Central memory CD4-positive, alpha-beta T cell (primary cell): ENCODE measurements at places on chromosomes 4 and X.
A peak's percentile ranks its signal among the peaks of the same experiment; 100 is the strongest.

DNA sequence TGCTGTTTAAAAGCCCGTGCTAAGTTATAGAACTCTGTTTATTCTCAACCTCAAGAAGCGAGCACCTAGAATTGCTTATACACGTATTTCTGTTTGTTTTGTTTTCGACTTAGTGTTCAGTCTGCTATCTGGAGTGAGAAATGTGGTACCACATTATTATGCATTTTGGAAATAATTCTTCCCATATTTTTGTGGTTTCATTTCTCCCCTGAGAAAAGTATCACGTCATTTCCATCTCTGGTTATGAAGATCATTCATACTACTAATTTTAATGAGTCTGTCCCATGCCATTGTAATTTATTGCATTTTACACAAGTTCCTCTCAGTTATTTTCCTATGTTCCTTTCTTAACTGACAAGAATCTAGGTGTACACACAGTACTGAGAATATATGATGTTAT is 186.0 kb downstream of the DCHS2 start:
- no peak for DNase-seq

- DNase-seq = no peak
Observed at GRCh38 chrX:85504381-85504780, 124.9 kb upstream of the POF1B start.

DNA sequence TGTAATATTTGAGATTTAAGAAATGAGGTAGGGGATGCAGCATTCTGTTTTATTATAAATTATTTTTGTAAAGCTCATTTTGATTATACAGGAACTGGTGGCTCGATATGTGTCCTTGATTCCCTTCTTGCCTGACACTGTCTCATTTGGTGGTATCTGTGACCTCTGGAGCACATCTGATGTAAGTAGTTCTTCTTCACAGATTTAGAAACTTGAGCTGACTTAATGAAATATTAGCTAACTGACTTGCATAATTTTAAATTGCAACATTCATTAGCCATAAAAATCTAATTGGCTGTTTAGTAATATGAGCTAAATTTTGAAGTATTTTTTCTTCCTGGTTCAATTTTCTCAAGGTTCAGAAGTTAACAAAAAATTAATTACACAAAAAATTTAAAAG is 69.1 kb downstream of the FBXL5 start:
- no peak for DNase-seq

DNA sequence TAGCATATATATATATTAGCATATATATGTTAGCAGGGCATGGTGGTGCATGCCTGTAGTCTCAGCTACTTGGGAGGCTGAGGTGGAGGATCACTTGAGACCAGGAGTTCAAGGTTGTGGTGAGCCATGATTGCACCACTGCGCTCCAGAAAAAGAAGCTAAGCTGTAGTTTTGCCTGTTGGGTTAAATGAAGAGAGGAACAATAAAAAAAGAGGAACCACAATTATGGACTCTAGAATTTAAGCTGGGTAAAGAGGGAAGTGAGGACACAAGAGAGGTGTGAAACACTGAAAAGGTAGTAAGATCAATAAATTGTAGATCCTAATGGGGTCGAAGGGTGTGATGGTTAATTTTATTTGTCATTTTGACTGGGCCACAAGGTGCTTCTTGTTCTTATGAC is 40.5 kb upstream of the HSD17B10 start:
- DNase-seq = no peak

GRCh38 chrX:120725874-120726273 is 96.0 kb upstream of the C1GALT1C1 start:
- no peak for DNase-seq

DNA sequence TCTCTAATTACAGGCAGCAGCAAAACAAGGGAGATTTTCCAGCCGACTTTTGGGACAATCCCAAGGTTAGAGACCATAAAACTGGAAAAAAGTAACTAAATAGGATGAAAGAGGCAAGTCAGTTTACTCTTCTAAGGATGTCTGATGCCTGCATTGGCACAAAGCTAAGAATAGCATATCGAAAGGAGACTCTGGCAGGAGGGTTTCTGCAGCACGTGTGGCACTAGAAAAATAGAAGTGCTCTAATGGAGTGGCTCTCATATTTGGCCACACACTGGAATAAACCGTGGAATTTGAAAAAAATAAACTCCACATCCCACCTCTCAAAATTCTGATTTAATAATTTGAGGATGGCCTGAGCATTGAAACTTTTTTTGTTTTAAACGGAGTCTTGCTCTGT is 77.2 kb upstream of the ARSJ start:
- no peak for DNase-seq

DNA sequence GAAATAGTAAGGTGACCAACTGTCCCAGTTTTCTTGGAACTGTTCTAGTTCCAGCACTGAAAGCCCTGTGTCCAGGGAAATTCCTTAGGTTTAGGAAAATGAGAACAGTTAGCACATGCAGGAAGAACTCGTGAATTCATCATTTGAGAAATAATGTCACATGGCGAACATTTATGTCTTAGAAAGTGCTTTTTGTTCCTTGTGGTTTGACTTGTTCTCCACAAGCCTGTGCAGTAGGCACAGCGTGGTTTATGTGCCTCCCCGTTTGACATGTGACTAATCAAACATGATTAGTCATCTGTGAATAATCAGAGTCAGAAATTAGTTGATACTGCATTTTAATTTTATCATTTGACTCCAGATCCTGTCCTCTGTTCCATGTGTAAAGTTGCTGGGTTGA is 556.0 kb upstream of the CPEB2 start:
- DNase-seq = no peak

GRCh38 chrX:10286195-10286594 is 129.4 kb downstream of the CLCN4 start:
- DNase-seq = no peak

GRCh38 chrX:110022599-110023448 is 19.9 kb downstream of the TMEM164 start:
- DNase-seq = no peak

DNA sequence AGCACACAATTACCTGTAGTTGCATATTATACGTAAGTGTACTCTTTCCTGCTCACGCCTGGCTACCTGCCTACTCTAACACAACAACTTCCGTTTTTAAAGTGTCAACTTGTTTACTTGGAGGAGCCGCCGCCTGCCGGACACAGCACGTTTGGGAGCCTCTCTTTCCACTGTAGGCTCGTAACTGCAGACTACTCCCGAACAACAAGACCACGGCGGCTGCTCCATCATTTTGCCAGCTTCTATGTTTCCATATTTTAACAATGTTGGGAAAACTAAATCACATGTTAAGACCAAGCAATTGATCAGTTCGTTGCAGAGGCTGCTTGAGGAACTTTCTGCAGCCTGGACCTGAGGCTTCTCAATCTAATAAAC is 841 bp downstream of the MTNR1A start:
- no peak for DNase-seq

GRCh38 chr4:123064390-123064789 is 142.0 kb upstream of the NUDT6 start:
- no peak for DNase-seq

DNA sequence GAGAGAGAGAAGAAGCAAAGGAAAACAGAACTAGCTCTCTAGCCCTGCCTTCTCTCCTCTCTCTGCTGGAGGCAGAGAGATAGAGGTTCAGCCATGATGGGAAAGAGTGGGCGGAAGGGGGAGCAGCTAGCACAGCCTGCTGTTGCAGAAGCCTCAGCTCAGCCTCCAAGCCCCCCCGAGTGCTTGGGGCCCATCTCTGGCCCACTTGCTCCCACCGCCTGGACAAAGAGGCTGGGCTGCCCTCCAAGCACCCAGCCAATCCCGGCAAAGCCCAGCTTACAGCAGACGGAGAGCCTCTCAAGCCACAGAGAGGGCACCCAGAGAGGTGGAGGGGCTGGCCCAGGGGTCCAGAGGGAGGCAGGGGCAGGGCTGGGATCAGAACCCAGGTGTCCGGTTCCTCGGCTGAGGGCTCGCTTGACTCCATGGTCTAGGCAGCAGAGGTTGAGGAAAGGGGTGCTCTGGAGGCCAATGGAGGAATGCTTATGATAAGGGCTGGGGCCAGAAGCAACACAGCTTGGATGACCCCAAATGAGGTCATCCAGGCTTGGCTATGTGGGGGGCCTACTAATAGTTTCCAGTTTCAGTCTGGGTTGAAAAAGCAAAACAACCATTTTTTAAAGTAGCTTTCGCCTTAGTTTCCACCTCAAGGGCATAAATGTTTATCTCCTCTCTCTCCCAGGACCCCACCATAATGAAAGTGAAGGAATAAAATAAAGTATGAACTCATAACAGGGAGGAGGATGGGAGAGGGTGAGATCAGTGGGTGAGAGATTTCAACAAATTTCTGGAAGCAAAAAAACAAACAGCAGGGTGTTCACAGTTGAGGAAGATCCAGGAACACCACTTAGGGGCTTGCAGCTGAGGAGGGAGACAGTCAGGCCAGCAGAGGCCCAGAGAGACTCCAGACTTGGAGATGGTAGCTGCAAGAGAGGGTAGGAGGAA is 24.9 kb upstream of the IQSEC2 start:
- DNase-seq = no peak

- no peak for DNase-seq
Observed at GRCh38 chr4:79603681-79604080, 195.7 kb upstream of the GK2 start.

DNA sequence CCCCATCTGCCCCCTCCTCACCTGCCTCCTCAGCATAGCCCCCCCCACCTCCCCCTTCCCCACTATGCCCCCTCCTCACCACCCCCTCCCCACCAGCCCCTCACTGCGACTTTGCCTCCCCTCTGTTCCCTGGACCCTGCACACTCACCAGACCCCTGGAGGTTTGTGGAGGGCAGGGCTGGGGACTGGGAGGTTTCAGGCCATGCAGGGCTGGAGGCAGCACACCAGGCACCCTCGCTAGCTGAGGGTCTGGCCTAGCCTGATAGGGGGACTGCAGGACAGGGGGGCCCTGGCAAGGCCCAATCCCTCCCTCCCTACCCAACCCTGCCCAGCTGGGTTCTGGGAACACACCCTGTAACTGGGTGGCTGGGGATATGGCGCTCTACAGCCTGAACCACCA is 28.0 kb downstream of the TACC3 start:
- DNase-seq = no peak

- DNase-seq = no peak
Observed at GRCh38 chrX:9033179-9033578, 748 bp downstream of the FAM9B start.

DNA sequence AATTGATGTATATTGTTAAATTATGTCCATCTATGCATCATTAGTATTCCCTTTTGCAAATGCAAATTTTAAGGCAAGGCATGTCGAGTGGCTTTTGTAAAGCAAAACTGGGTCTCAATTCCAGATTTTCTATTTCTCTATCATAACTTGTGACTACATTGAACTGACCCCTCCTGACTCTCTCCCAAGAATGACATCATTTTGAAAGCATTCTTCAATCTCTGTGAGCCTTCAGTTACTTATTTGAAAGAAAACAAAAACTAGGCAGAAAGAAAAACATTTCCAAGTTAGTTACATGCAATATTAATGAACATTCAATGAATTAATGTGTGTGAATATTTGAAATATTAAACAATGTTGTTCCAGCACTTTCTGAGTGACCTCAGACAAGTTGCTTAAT is 314.3 kb upstream of the CLNK start:
- no peak for DNase-seq

- no peak for DNase-seq
Observed at GRCh38 chrX:119266364-119266995, 30.4 kb downstream of the PGRMC1 start.

DNA sequence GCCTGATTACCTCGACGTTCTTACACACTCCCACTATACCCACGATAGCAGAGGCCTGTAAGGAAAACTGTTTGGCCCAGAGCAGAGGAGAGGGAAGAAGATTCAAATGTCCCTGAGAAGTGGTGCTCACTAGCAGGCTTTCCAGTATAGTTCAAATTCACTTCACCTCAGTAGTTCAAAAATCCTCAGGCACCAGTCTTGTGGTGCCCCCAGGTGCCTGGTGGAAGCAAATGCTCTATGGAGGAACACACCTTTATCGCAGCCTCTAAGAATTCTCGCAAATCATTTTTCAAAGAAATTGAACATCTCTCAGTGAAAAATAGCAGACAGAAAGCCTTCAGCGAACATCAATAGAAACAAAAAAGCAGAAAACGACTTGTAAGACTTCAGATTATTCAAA is 12.2 kb upstream of the MTMR1 start:
- no peak for DNase-seq

DNA sequence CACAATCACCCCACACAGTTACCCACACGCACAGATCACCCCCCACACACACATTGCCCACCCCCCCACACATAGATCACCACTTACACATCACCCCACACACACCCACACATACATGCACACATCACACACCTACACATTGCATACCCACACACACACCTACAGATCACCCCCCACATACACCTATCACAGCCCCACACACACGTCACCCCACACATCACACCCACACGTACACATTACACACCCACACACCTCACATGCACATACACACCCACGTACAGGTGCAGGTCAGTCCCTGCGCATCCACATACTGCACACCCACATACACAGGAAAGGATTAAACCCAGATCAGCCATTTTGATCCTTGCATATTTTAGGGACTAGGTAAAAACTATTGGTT is 15.3 kb upstream of the TADA2B start:
- no peak for DNase-seq

DNA sequence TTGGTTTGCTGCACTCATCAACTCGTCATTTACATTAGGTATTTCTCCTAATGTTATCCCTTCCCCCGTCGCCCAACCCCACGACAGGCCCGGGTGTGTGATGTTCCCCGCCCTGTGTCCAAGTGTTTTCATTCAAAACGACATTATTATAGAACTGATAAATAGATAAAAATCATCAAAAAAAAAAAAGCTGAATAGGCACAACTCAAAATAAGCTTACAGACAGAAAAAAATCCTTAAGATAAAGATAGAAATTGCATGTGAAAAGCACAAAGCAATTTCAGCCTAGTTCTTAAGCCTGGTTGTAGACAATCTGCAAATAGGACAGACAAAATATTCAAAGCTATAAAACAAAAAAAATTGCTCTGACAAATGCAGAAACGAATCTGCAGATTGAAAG is 142.9 kb upstream of the LNX1 start:
- DNase-seq = no peak

GRCh38 chr4:42641656-42642055 is 15.2 kb downstream of the ATP8A1 start:
- no peak for DNase-seq

GRCh38 chr4:107094332-107094731 is 58.2 kb upstream of the DKK2 start:
- peak; percentile 33 for DNase-seq

- DNase-seq = no peak
Observed at GRCh38 chr4:67871867-67872266, 11.9 kb downstream of the TMPRSS11D start.

GRCh38 chrX:130848763-130849162 is 54.2 kb downstream of the ENOX2 start:
- no peak for DNase-seq

- DNase-seq = no peak
Observed at GRCh38 chr4:143711543-143712154, 11.2 kb upstream of the FREM3 start.
